ENCODE measurements at places on chromosomes 1 and 21. TPM values are rescaled to one million over a fixed set of nuclear protein-coding genes. Genes with fewer than 3 reads are reported as not detected.

GRCh38 chr1:54499360-54500106, 48.5 kb upstream of the ACOT11 start:
- H3K36me3 ChIP-seq, result no peaks in the 10 kb centered on the region
- no peaks in the 10 kb centered on the region for H3K27me3 ChIP-seq
- no peaks in the 10 kb centered on the region for H3K4me1 ChIP-seq

DNA sequence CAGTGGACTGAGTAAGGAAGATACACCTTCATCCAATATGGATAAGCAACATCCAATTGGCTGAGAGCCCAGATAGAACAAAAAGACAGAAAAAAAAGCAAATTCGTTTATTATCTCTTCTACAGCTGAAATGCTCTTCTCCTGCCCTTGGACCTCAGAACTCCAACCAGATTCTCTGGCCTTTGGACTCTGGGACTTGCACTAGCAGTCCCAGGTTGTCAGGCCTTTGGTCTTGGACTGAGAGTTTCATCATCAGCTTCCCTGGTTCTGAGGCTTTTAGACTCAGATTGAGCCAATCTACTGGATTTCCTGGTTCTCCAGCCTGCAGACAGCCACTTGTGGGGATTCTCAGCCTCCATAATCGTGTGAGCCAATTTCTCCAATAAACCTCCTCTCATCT, 926.8 kb downstream of the PLA2G4A start:
- H3K4me3 ChIP-seq, result no peak overlapping the region
- no peaks in the 10 kb centered on the region for H3K27me3 ChIP-seq
- no peak overlapping the region for H3K27ac ChIP-seq
- H3K36me3 ChIP-seq, result no peaks in the 10 kb centered on the region
- DNase-seq, result no peak
- H3K4me1 ChIP-seq, result no peaks in the 10 kb centered on the region

- no peaks in the 10 kb centered on the region for H3K36me3 ChIP-seq
- no peak overlapping the region for H3K4me3 ChIP-seq
- H3K27ac ChIP-seq, result no peak overlapping the region
Observed at GRCh38 chr1:112828716-112829115, 113.6 kb upstream of the PPM1J start.

DNA sequence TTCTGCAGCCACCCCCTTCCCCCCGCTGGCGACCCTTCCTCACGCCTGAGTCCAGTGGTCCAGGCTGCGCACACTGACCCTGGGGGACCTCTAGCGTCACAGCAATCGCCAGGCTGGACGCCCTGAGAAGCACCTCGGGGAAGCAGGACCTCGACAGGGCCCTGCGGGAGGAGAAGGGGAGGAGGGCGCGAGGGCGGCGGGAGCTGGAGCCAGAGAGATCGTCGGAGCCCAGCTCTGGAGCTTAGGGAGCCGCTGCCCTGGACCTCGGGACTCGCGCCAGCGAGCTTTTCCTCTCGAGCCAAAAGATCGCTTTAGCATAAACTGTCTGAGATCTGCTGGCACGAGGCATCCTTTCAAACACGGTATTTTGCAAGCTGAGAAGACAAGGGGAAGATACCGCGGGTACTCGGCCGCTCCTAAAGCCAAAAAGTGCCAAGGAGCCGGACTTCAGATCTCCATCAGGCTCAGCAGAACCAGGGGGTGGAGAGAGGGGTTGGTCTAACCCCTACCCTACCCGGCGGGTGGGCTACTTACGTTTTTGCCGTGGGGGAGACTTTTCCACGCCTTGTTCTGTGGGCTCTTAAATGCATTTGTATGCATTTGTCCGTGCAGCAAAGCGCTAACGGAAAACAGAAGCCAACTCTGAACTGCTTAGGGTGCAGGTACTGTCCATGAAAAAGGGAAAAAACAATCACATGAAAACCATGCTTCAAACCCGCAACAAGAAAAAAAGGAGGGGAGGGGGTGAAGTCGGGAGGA, 586 bp downstream of the COL24A1 start:
- DNase-seq, result peak; percentile 77
- no peaks in the 10 kb centered on the region for H3K36me3 ChIP-seq
- H3K27ac ChIP-seq, result no peak overlapping the region

GRCh38 chr1:177932123-177932522, 37.7 kb downstream of the SEC16B start:
- no peak for DNase-seq
- no peaks in the 10 kb centered on the region for H3K27me3 ChIP-seq
- H3K4me1 ChIP-seq, result peaks cover 2% of the 10 kb centered on the region
- no peak overlapping the region for H3K27ac ChIP-seq
- no peak overlapping the region for H3K4me3 ChIP-seq
- H3K36me3 ChIP-seq, result peaks cover 9% of the 10 kb centered on the region

GRCh38 chr1:22262583-22262982, 119.7 kb upstream of the WNT4 start:
- H3K4me3 ChIP-seq, result no peak overlapping the region
- H3K27ac ChIP-seq, result no peak overlapping the region
- H3K36me3 ChIP-seq, result no peaks in the 10 kb centered on the region
- no peaks in the 10 kb centered on the region for H3K27me3 ChIP-seq

DNA sequence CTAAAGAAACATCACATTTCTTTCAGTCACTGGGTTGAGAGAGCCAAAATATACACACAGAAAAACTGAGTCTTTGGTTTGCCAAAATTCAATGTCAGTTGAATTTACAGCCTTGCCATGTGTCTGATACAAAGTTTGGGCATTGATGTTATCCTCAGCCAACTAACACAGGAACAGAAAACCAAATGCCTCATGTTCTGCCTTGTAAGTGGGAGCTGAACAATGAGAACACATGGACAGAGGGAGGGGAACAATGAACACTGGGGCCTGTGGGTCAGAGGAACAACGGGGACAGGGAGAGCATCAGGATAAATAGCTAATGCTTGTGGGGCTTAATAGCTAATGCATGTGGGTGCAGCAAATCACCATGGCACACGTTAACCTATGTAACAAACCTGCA, 39.6 kb upstream of the C21orf91 start:
- no peak overlapping the region for H3K4me3 ChIP-seq
- DNase-seq, result no peak
- H3K27ac ChIP-seq, result no peak overlapping the region

GRCh38 chr1:239428120-239428710, 41.8 kb downstream of the CHRM3 start:
- DNase-seq, result no peak
- H3K4me1 ChIP-seq, result no peaks in the 10 kb centered on the region
- no peaks in the 10 kb centered on the region for H3K36me3 ChIP-seq
- no peaks in the 10 kb centered on the region for H3K27me3 ChIP-seq
- no peak overlapping the region for H3K27ac ChIP-seq

GRCh38 chr1:8704866-8705506, 112.5 kb downstream of the RERE start:
- DNase-seq, result no peak
- no peak overlapping the region for H3K4me3 ChIP-seq
- H3K4me1 ChIP-seq, result no peaks in the 10 kb centered on the region
- no peaks in the 10 kb centered on the region for H3K36me3 ChIP-seq
- no peaks in the 10 kb centered on the region for H3K27me3 ChIP-seq
- H3K27ac ChIP-seq, result no peak overlapping the region

DNA sequence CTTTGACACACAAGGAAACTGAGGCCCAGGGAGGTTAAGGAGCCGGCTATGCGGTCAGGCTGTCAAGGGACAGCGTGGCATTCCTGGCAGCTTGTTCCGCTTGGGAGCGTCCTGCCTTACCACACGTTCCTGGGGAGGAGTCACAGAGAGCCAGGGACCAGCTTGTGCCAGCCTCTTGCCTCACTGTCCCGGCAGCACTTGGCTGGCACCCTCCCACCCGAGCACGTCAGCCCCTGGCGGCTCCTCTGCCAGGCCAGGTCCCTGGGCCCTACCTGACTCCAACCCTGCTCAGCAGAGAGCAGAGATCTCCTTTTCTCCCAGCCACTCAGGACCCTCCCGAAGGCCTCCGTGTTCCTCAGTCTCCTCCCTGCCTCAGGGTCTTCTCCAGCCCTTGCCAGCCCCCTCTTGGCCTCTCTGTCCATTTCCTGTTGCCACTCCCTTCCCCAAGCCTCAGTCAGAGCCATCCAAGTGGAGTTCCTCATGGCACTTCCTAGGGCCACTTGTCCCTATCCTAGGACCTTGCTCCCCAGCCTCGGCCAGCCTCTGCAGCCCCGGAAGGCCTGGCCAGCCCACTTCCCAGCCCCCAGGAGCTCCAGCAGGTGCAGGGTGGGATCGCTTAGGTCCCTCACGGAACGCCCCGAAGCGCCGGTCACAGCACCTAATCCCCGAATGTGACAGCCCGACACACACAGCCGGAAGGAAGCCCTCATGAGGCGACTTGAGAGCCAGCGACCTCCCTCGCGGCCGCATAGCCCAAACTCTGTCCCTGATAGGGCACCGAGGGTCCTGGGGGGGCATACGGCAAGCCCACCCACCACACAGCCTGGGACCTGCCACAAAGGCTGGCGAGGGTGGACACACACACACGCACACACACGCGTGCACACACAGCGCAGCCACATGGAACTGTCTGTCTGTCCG, 130.3 kb downstream of the CASZ1 start:
- DNase-seq, result peak; percentile 89
- H3K27ac ChIP-seq, result peak overlapping the region; percentile 14
- no peak overlapping the region for H3K4me3 ChIP-seq
- no peaks in the 10 kb centered on the region for H3K27me3 ChIP-seq
- H3K36me3 ChIP-seq, result no peaks in the 10 kb centered on the region
- no peaks in the 10 kb centered on the region for H3K4me1 ChIP-seq

DNA sequence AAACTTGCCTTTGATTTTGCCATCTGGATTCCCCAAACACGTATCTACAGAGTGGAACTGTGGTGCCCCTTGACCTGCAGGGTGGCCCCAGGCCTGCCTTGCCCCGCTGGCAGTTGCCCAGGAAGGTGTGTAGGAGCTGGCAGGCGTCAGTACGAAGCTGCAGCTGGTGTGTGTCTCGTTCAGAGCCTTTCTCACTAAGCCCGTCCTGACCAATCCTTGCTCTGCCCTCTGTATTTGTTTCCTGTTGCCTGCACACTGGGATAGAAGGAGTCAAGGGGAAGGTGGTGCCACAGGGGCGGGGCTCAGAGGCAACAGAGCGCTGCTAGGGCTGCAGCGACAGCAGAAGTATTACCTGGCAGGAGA, 5.2 kb upstream of the VSIG8 start:
- no peak overlapping the region for H3K4me3 ChIP-seq
- no peaks in the 10 kb centered on the region for H3K4me1 ChIP-seq
- H3K36me3 ChIP-seq, result no peaks in the 10 kb centered on the region
- no peaks in the 10 kb centered on the region for H3K27me3 ChIP-seq
- no peak for DNase-seq

- DNase-seq, result no peak
- H3K27me3 ChIP-seq, result no peaks in the 10 kb centered on the region
- peaks cover 2% of the 10 kb centered on the region for H3K4me1 ChIP-seq
- H3K27ac ChIP-seq, result no peak overlapping the region
- no peak overlapping the region for H3K4me3 ChIP-seq
Observed at GRCh38 chr21:34884346-34884929, 164.7 kb downstream of the RUNX1 start.

- H3K36me3 ChIP-seq, result no peaks in the 10 kb centered on the region
- peaks cover 6% of the 10 kb centered on the region for H3K4me1 ChIP-seq
- H3K27ac ChIP-seq, result no peak overlapping the region
Observed at GRCh38 chr1:27428316-27429028, 36.0 kb downstream of the GPR3 start.

The CHIT1 gene
- 1.3 TPM for total RNA-seq

The PINK1 gene
- 90.2 TPM for total RNA-seq

The TSPAN1 gene
- 3.2 TPM for total RNA-seq

The BSDC1 gene
- 62.8 TPM for total RNA-seq

The TMEM82 gene
- total RNA-seq, result not detected

The GUCA2B gene
- not detected for total RNA-seq

The TNFSF4 gene
- total RNA-seq, result 0.49 TPM

The PCP4 gene
- total RNA-seq, result not detected

The TARDBP gene
- 128 TPM for total RNA-seq

The ATP6V0B gene
- 77.9 TPM for total RNA-seq

The S100A14 gene
- not detected for total RNA-seq

The KCNJ9 gene
- not detected for total RNA-seq
